Choroid plexus epithelial cell (primary cell): ENCODE measurements at places on chromosomes 7 and 10.

DNA sequence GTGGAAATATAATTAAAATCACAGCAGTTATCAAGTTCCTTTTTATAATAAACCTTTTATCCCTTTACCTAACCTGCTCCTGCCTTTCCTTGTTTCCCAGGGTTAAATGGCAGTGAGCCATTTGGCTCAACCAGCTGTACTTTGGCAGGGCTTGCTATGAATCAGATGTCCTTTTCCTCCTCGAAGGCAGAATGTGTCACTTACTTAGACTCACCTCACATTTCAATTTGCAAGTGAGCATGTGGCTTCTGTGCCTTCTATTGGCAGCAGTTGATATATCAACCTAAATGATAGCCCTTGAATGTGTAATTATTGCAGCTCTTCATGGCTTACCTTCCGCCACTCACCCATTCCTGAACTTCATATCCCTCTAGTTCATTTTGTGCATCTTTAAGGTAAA, 301.7 kb downstream of the CSTF2T start:
- peak; percentile 56 for DNase-seq

DNA sequence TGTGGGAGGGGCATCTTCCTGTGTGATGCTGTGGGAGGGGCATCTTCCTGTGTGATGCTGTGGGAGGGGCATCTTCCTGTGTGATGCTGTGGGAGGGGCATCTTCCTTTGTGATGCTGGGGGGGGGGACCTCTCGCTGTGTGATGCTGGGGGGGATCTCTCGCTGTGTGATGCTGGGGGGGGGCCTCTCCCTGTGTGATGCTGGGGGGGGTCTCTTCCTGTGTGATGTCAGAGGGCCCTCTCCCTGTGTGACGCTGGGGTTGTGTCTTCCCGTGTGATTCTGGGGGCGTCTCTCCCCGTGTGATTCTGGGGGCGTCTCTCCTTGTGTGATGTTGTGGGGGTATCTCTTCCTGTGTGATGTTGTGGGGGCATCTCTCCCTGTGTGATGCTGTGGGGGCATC, 27.9 kb upstream of the DPYSL4 start:
- DNase-seq: no peak

- no peak for DNase-seq
Observed at GRCh38 chr7:2475678-2476015, 551 bp downstream of the GRIFIN start.

GRCh38 chr7:33395340-33395739, 266.0 kb downstream of the BBS9 start:
- peak; percentile 13 for DNase-seq

DNA sequence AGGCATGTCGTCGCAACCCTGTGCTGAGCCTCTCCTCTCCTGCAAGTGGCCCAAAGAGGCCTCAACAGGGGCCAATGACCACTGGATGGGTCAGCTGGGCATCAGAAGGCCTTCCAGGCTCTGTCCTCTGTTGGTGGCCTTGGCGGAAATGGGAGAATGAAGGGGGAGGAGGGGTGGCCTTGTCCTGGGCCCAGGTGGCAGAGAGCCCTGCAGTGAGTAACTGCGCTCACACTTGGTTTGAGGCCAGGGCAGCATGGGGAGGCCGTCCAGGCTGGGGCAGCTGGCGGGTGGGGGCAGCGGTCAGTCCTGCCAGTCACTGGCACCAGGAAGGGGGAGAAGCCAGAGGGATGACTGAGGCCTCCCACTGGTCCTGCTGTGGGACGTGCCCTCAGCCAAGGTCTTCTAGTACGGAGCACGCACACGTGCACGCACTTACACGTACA, 59.8 kb downstream of the LHPP start:
- no peak for DNase-seq

- DNase-seq: no peak
Observed at GRCh38 chr7:32941681-32942414, 15.4 kb upstream of the FKBP9 start.

DNA sequence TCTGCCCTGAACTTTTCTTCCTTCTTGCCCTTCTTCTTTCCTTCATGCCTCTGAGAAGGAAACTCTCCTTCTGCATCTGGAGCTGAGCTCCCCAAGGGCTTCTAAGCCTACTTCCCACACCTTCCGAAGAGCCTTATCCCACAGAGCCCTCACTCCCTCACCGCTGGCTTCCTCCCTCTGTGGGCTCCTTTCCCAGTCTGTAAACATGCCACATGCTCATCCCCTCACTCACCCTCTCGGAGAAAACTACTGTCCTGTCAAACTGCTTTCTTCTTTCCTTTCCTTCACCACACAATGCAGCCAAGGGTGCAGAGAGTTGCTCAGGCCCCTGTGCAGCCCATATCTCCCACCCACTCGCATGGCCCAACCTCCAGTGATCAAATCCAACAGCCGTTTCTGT, 18.1 kb downstream of the ANKRD16 start:
- DNase-seq: no peak
